ENCODE measurements at places on chromosomes 12 and 14.

GRCh38 chr12:114820796-114821195, 136.8 kb upstream of the TBX3 start:
- DNase-seq: no peak

DNA sequence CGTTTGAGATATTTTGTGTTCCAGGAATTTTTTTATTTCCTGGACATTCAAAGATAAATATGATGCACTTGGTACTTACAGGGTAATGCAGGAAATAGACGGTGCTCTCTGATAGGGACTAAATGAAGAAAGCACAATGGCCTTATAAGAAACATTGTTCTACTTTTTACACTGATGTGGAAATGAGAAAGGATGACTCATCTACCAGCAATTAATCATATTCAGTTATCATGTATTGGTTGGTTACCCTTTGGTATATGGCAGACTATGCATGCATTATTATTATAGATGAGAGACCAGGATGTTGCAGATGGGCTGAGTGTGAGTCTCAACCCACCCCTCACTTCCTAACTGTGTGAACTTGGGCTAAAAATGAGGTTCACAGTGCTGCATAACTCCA, 222.2 kb downstream of the FLRT2 start:
- no peak for DNase-seq

DNA sequence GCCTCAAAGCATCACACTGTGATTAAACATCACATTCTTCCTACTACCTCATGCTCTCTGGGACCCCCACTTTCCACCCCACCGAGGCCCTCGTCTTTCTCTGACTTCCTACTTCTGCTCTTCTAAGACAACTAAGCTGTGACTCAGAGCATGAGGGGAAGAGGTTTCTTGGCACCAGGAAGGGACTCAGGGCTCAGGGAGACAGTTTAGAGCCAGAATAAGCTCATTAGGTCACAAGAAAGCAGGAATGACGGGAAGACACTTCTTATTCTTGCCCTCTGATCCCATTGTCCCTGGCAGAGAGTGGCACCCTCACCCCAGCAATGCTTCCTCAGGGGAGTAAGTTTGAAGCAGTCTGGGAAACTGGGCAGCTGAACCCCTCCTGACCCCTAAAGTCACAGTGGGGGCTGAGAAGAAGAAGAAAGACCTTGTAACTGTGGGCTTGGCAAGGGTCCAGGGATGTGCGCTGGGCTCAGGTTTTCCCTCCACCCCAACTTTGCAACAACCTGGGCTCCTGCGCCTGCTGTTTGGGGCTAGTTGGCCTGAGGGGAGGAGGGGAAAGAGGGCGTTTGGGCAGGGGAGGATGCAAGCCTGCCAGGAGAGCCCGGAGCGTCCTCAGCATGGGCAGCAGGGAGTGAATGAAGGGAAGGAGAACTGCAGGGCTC, 64.6 kb upstream of the ACTN1 start:
- no peak for DNase-seq

DNA sequence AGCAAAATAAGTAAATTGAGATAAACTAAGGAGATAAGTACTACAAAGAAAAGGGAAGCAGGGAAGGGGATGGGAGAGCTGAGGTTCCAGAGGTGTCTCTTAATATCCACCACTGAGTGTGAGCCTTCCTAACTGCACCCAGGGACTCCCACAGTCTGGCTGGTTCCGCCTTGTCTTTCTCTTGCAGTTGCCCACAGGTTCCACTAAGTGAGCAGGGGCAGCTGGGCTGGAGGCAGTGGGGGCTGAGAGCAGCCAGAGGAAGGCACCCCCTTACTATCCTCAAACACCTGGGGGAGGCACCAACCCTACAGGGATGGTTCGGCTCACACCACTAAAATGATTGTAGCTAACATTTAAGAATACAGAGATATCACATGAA, 214.9 kb downstream of the SLC41A2 start:
- no peak for DNase-seq

DNA sequence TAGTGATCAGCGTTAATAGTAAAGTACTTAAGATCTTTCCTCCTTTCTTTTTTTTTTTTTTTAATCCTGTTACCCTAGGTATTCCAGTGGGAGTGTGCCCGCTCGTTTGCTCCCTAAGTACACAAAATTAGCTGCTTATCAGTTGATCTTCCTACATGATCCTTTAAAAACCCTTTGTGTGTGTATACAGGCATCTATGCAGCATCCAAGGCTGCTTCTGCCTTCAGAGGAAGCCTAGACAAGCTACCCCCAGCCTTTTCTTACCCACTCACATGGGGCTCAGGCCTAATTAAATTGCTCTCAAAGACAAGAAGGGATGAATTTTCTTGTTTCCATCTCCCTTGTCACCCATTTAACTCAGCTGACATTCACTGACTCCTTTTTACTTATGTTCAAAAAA, 343.4 kb upstream of the LMO3 start:
- DNase-seq: no peak

GRCh38 chr14:100049220-100049619, 16.0 kb upstream of the EVL start:
- DNase-seq: no peak

DNA sequence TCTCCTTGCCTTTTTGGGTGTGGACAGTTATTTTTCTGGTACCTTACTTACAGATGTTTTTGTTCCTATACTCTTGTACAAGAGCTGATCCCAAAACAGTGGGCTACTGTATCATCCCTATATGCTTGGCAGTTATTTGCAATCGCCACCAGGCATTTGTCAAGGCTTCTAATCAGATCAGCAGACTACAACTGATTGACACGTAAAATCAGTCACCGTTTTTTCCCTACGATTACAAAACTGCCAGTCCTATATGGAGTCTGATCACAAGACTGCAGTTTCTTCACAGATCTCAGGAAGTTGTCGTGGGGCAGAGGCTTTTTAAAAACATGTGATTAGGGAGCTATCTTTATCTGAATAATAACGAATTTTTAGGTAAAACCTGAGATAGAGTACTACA, 1.3 kb downstream of the LYSET start:
- no peak for DNase-seq

GRCh38 chr12:53425515-53426150, 2.0 kb downstream of the AMHR2 start:
- no peak for DNase-seq

- no peak for DNase-seq
These were observed 54.6 kb downstream of the CALM1 start for GRCh38 chr14:90451443-90451842.

DNA sequence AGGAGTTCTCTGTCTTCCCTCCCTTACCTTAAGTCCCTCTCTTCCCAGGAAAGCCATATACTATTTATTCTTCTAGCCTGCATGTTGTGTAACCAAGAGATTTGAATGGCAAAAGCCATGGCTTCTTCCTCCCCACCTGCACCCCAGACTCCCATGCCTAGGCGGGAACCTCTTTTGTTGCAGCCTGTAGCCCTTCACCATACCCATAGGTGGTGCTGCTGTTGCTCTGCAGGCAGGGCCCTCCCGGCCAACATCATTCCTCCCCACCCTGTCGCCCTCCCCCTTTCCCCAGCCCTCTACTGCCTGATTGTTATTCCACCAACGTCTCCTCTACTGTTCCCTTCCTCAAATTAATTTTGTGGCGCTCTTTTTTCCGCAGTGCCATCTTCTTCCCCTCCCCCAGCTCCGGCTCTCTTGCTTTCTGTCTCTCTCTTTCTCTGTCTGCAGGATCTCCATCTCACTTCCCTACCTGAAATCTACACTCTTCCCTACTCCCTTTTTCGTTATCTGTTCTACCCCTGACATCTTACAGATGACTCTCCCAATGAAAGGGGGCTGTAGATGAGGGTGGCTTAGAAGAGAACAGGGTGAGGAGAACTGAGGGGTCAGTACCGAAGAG, 13.8 kb downstream of the NGDN start:
- no peak for DNase-seq

DNA sequence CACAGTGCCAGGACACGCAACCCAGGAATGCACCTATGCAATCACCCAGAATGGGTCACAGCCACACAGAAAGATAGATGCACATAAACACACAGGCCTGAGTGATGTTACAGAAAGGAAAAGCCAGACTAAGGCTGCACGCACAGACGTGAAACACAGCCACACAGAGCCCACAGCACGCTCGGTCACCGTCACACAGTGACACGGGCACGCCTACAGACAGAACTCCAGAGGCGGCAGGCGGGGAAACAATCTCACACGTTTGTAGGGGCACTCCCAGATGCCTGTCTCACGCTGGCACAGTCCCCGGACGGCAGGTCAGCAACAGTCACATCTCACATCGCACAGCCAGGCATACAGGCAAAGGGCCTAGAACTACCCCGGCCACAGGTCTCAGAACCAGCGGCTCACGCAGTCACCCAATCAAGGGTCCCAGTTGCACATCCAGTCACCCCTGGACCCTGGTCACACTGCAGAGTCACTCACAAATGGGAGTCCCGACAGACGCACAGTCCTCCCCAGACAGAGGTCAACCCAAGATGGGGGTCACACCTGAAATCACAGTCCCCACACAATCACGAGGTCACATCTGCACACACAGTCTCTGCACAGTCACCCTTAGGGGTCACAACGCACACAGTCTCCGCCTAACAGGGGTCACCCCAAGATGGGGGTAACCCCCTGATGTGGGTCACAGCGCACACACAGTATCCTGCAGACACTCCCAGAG, 790 bp downstream of the SSH1 start:
- no peak for DNase-seq

- no peak for DNase-seq
These were observed 554 bp upstream of the DEGS2 start for GRCh38 chr14:100159865-100160533.

DNA sequence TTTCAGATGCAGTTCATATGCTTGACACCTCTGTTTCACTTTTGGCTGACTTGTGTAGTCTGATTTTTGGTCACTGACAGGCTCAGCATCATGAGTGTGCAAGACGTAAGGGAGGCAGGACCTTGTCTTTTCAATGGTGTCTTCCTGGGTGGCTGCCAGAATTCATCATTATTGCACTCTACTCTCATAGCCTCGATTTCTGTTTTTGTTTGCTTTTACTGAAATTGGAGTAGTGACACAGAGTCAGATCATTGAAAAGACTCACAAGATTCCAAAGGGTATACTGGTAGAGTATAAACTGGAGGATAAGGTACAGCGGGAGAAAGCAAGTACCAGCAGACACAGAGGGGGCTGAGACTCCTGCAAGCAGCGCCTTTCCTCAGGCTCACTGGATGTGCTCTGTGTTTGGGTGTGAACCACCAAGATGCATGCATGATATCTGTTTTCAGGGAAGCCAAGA, 126.3 kb upstream of the FGD4 start:
- no peak for DNase-seq

DNA sequence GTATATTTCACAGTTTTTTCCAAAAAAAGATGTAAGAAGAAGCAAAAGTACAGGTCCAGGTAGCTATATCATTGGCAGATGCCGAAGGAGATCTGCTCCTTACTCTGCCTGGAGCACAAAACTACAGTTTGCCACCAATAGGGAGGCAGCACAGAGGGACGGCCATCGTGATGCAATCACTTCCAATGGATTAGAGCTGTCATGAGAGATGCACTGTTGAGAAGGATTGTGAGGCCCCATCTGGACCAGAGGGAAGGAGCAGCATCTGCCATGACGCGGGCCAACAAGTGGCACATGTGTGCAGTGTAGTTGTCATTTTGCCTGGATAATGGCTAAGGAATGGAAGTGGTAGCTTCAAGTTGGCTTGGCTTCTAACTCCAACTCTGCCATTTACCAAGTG, 318.8 kb upstream of the FKBP4 start:
- DNase-seq: no peak

DNA sequence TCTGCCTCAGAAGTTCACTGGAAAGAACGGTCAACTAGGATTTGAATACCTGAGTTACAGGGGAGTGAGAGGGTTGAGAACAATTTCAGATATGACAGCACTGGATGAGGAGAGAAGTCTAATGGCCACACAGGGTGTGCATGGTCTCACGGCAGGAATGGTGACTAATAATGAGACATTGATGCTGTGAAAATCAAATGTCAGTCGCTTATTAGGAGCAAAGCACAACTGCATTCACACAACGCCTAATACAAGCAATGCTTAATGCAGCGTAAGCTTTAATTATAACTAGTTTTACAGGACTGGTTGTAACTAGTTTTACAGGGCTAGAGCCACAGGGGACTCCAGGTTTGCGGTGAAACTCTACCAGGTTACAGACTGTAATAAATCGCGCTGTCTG, 23.4 kb upstream of the PRIMA1 start:
- DNase-seq: no peak

DNA sequence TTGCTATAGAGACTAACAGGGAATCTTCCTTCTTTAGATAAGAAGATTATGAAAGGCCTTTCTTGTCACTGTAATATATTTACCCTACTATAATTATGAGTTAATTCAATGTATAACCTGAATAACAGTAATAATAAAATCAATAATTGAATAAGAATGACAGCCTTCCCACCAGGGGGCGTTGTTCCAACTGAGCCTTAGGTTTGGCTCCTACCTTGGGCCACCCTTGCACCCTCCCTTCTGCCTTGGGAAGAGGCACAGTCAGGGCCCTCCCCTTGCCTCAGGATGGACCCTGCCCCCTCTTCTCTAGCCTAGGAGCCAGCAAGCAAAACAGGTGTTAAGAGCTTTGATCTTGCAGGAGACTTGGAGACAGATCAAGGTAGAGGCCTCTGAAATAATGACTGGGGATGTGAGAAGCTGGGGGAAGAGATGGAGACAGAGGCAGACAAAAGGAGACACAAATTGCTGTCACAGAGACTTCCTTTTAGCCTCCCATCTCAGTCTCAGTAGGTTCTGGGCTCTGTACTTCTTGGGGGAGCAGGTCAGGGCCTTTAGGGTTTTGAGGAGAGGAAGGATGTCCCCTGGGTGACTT, 40.1 kb upstream of the CISTR start:
- DNase-seq: no peak

DNA sequence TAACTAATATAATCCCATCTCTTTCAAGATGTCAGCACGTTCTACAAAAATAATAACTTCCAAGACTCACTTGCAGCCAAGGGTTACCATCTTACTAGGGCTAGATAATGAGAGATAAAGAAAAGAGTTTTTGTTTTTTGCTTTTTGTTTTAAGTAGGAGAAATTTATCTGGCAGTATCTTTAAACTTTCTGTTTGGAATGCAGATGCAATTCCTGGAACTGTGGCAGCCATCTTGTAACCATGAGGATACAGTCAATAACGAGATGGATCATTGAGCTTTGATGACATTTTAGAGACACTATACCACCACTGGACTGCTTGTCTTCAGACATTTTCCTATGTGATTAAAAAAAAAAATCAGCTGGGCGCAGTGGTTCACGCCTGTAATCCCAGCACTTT, 171.2 kb upstream of the ARID2 start:
- DNase-seq: no peak

Measured in NT2/D1 (cell line).